ENCODE measurements at places on chromosomes 1 and 21. TPM values are rescaled to one million over a fixed set of nuclear protein-coding genes. Genes with fewer than 3 reads are reported as not detected.

Gene KRTAP10-1
- not detected for total RNA-seq

Gene SLC5A9
- total RNA-seq, result not detected

Gene C1orf21
- 3.9 TPM for total RNA-seq

Gene SLC25A34
- 2.6 TPM for total RNA-seq

Gene BEST4
- total RNA-seq, result 1.7 TPM

Gene DISP1
- total RNA-seq, result 2.8 TPM

Gene PKP1
- total RNA-seq, result 0.06 TPM

Gene ZNF593OS
- not detected for total RNA-seq

All from T-cell (primary cell).